ENCODE measurements at places on chromosomes 1 and 21.

- no peak for DNase-seq
These were observed 71.8 kb downstream of the DISP3 start for GRCh38 chr1:11550664-11551283.

- no peak for DNase-seq
These were observed 489 bp downstream of the ACOT11 start for GRCh38 chr1:54548389-54549044.

DNA sequence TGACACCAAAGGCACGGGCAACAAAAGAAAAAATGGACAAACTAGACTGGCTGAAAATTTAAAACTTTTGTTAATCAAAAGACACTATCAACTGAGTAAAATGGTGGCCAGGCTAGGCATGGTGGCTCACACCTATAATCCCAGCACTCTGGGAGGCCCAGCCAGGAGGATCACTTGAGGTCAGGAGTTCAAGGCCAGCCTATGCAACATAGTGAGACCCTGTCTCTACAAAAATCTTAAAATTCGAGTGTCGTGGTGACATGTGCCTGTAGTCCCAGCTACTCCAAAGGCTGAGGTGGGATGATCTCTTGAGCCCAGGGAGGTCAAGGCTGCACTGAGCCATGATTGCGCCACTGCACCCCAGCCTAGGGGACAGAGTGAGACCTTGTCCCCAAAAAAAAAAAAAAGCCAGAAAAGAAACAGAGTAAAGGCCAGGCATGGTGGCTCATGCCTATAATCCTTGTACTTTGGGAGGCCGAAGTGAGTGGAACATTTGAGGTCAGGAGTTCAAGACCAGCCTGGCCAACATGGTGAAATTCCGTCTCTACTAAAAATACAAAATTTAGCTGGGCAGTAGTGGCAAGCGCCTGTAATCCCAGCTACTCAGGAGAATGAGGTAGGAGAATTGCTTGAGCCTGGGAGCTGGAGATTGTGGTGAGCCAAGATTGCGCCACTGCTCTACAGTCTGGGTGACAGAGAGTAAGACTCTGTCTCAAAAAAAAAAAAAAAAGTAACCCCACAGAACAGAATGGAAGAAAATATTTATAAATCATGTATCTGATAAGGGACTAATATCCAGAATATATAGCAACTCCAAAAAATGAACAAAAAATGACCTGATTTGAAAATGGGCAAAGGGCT lies 8.0 kb downstream of the TUT4 start:
- no peak for DNase-seq

GRCh38 chr1:1351511-1352427 lies 2.6 kb upstream of the DVL1 start:
- DNase-seq: no peak

DNA sequence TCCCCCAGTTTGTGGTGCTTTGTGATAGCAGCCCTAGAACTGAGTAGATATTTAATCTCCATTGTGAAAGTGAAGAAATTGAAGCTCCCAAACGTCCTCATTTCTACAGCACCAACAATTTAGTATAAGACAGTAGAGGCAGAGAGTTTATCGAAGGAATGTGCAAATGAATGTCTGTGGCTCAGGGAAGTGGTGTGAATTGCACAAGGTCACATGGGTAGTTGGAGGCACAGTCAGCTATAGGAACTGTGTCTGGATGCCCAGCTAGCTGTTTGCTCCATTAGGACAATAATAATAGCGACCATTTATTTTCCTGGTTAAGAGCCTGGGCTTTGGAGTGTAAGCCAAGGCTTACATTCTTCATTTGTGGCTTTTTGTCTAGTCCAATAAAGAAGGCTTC lies 144.4 kb upstream of the USP24 start:
- DNase-seq: no peak

DNA sequence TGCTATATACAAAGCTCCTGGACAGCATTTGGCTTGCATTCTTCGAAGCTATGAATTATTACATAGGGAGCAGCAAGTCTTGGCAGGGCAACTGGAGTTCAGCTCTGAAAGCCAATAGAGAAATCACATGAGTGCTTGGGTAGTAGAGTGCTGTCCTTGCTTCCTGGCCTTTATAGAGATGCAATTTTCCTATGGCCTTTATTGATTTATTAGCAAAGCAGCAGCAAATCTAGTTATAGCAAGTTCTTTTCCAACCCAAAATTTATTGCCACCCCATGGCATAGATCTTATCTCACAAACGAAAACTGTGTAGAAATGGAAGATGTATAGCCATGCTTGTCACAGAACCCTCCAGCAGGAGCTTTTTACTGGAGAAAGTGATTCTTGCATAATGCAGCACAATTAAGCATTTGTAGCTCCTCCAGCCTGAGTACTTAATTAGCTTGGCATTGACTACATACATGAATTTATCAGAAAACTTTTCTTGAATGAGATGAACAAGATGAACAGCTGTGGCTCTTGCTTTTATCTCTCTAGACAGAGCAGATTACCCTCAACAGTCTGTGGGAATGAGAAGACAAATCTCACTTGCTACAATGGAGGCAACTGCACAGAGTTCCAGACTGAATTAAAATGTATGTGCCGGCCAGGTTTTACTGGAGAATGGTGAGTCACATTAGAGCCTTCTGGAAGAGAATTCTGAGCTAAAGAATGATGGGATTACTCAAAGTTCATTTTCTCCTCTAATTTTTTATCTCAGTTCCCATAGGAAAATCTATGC lies 170.1 kb downstream of the CRB1 start:
- no peak for DNase-seq

- no peak for DNase-seq
These were observed 15.4 kb downstream of the CTXND2 start for GRCh38 chr1:150902346-150902745.

DNA sequence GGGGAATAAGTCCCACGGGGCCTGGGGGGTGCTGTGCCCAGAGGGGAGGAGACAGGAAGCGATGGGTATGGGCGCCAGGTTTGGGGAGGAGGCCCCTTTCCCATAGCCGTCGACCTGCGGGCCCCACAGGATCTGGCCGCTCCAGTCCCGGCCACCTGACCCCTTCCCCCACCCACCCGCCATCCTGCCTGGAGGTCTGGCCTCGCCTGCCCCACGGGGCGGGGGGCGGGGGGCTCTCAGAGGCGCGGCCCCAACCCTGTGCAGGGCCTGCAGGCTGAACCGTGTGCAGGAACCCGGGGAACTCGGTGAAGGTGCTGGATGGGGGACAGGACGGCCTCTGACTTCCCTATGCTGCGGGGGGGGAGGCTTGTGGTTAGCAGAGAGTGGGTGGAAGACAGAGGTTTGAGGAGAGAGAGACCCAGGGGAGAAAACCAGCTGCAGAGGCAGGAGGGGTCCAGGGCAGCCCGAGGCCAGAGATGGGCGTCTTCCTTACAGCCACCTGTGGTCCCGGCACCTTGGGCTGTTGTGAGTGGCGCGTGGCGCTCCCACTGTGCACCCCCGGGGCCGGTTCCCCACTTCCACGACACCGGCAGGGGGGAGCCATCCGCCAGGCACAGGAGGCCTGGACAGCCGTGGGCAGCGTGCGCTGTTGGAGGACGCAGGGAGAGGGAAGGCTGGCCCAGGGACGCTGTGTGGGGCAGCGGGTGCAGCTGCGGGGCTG lies 2.5 kb upstream of the TNFRSF18 start:
- no peak for DNase-seq

- DNase-seq: no peak
These were observed at the start of gene GLIS1 for GRCh38 chr1:53739109-53739681. Gene GLIS1, minus strand, starts transcription at chr1:53739164. Its CDS starts 1,100 bp downstream, at chr1:53738064.

- no peak for DNase-seq
These were observed 102.5 kb downstream of the BCAR3 start for GRCh38 chr1:93578911-93579825.

DNA sequence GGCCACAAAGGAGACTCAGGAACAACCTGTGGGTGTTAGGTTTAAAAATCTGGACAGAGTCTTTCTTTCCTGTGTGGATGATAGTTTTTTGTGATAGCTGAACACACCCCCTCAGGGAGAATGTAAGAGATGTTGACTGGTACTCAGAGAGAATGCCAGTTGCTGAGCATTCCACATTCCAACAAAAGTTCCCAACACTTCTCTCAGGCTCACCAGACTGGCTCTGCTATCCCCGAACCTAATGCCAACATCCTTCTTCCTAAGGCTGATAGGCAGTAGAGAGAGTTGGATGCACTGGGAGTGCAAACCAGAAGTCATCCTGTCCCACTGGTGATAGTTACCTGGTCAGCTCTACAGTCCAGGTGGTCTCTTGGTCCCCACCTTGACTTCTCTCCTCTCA lies 28.7 kb upstream of the POU2F1 start:
- no peak for DNase-seq

DNA sequence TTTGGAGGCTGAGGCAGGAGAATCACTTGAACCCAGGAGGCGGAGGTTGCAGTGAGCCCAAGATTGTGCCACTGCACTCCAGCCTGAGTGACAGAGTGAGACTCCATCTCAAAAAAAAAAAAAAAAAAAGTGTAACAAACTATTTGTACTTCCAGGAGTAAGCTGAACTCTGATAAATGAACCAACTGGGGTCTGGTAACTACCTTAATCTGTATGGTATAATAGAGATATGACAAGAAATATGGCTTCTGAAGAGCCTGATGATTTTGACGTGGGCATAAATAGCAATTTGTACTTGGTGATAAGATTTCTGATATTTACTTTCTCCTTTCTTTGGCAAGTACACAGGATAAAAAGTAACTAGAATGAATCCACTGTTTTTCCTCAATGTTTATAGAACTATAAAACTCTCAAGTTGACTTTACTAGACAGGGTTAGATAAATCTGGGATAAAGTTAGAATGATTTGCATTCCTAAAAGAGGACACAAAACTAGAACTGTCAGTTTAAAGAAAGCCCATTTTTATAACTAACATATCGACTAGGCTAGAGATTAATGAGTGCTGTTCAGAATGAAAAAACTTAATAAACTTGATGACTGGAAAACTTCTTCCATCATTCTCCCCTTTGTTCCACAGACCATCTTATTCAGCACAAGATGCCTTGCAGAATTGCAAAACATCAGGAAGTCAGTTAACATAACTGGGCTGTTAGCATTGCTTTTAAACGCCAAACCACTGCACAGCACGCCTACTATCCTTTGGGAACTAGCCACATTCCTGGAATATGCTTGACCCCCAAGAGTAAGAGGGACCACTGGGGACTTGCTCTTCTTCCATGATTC lies 51.5 kb upstream of the EDARADD start:
- no peak for DNase-seq

- DNase-seq: no peak
These were observed 33.1 kb downstream of the NFIA start for GRCh38 chr1:61115436-61115835.

DNA sequence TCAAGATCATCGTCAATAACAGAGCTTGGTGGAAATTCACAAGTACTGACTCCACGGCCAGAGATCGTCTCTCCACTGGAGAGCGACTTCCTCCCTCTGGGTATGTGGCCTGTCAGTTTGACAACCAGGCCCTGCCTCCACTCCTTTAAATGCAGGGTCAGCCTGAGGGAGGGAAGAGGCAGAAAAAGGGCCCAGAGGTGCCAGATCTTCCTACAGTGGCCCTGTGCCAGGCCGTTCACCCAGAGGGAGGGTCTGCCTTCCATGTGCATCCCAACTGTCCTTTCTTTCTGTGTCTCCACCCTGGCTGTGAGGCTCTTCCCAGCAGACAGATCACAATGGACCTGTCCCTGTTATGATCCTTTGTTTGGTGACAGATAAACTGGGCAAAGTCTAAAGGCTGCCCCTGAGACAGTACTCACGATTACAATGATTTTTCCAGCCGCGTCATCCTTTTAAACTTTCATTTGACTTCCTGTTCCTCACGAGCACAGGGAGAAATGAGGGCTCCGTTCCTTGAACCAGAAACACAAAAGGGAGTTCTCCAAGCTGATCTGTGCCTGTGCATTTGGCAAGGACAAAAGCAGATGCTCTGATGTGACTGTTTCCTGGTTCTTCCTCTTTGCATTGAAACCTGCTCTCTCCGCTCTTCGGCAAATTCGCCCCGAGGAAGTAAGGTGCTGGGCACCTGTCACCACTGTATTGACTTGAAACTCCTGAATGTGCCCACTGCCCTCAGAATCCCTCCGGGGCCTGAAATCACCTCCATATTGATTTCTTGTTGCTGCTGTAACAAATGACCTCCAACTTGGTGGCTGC lies 126.7 kb downstream of the PGBD5 start:
- no peak for DNase-seq

DNA sequence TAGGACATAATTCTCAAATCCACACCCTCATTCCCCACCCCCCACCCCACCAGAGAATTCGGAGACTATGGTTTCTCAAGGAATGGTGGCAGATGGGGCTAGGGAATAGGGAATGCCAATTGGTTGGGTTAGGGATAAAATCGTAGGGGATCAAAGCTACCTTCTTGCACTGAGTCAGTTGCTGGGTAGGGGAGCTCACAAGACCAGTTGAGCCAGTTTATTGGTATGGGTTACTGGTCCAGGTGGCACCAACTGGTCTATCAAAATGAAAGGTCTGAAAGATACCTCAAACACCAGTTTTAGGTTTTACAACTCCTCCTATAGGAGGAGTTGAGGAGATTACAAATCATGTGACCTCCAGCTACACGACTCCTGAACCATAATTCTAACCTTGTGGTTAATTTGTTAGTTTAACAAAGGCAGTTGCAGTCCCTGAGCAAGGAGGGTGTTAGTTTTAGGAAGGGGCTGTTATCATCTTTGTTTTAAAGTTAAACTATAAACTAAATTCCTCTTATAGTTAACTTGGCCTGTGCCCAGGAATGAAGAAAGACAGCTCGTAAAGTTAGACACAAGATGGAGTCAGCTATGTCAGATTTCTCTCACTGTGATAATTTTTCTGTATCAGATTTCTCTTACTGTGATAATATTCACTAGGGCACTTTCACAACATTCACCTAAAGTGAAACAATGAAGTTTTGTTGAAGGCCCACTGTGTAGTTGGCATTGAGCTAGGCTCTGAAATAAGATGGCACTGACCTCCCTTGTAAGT lies 2.5 kb downstream of the SHISAL2A start:
- DNase-seq: no peak

DNA sequence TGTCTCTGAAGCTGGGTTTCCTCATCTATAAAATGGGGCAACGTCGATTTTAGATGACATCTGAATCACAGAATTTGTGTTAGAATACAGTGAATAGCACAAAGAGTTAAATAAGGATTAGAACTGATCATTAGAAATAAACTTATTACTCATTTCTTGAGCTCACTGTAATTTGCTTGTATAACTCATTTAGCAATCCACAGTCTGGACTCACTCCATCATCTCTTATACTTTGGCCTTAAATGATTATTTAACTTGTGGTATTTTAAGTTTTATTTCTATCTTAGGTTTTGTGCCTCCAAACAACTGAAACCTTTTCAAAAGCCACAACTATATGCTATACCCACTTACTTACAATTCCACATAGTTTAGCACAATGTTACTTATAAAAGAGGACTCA lies 128.0 kb downstream of the CDC42BPA start:
- DNase-seq: no peak

Data from kidney epithelial cell (primary cell).